ENCODE measurements at places on chromosomes 16 and 17.

DNA sequence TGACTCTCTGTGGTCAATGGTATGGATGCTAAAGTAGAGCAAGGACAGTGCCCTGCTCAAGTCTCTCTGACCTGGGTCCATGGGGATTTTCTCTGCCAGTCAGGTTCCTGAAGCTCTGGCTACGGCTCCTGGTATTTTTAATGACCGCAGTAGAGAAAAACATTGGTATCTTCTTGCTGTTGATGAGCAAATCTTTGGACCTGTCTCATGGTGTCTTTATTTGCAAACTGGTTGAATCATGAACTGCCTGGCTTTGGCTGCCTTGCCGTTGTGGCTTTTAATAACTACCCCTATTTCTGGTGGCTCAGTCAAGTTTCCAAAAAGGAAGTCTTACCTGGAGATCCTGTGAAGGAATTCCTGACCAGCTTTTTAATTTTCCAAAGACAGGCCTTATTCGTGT, 8.7 kb downstream of the FAM234A start:
- no peak for DNase-seq

DNA sequence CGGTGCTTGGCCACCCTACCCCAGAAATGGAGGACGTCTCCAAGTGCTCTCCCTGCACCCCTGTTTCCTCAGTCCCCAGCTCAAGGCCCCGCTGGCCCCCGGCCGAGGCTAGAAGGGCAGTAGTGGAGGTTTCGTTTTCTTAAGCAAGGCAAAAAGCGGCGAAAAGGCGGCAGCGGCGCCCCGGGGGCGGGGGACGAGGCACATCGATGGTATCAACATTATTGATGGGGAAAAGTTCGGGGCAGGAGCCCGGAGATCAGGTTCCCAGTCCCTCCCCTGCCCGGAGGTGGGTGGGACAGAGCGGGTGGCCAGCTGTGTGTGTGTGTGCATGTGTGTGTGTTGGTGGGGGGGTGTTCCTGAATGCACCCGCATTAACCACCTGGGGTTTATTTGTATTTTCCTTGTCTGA, 4.1 kb upstream of the SALL1 start:
- DNase-seq = no peak

DNA sequence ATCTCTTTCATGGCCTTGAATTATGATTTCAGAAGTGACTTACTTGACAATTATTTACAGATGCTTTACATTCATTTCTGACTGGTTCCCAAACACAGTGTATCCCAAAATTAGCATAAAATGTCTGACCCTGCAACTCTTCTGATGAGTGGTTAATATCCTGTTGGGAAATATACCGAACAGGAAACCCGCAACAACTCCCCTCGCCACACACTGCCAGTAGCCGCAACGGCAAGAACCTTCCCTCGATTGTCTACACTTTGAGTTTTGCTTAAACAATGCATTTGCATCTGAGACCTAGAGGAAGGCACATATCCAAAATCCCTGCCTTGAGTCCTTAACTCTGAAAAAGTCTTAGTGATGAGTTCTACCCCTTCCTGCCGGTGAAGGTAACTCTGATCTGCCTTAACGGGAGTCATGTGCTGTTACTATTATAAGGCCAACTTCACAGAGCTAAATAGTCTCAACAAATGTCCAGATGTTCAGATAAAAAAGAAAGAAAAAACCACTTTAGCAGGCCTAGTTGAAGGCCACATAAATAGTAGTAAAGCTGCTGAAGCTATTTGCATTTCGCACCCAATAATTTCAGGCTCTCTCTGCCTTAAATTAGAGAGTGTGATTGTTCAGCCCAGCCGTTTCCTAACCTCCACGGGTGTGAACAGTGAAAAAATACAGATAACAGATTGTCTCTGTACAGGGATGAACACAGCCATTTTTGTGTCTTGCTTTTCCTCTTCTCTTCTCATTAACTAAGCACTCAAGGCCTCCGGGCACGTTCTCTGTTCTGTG, 321.1 kb downstream of the HS3ST3B1 start:
- DNase-seq = no peak

DNA sequence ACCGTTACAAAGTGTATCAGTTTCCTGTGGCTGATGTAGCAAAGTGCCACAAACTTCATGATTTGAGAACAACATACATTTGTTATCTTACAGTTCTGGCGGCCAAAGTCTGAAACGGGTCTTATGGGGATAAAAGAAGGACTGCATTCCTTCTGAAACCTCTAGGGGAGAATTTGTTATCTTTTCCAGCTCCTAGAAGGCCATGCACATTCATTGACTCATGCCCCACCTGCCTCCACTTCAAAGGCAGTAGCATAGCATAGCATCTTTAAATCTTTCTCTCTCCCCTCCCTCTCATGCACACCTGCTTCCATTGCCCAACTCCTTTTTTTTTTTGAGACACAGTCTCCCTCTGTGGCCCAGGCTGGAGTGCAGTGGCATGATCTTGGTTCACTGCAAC, 190.7 kb upstream of the DYNLRB2 start:
- DNase-seq = no peak

- DNase-seq = no peak
Observed at GRCh38 chr16:62335356-62335755, 299.1 kb upstream of the CDH8 start.

DNA sequence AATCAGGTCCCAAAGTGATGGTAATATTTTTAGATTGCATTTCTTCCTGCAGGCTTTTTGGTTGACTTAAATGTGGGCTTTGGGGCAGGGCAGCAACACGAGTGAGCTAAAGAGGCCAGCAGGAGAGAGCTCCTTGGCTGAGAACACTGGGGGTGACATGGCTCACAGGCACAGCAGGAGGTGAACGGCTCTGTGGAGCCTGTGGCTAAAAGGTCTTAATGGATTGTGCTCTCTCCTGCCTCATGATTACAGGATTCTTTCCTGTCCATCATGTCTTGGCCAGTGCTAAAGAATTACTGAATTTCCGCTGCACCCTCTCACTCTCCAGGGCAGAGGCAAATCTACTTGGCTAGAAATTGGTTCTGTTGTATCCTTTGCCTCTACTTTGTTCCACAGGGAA, 366.6 kb downstream of the HS3ST4 start:
- no peak for DNase-seq

- no peak for DNase-seq
Observed at GRCh38 chr17:35046740-35047283, 16.7 kb downstream of the RFFL start.

Measured in NCI-H774 (cell line).